ENCODE measurements at places on chromosomes 1 and 21. TPM values are rescaled to one million over a fixed set of nuclear protein-coding genes. Genes with fewer than 3 reads are reported as not detected.

The LEPROT gene
- 15.5 TPM for total RNA-seq

The AIM2 gene
- total RNA-seq: 103 TPM

The BECN2 gene
- not detected for total RNA-seq

The TRIM46 gene
- 8.6 TPM for total RNA-seq

GRCh38 chr1:174812016-174812415, 187.7 kb upstream of the CACYBP start:
- DNase-seq: no peak
- no peaks in the 10 kb centered on the region for H3K27me3 ChIP-seq
- peaks cover 4% of the 10 kb centered on the region for H3K36me3 ChIP-seq

GRCh38 chr1:69403756-69404320, 163.9 kb upstream of the LRRC7 start:
- no peaks in the 10 kb centered on the region for H3K27me3 ChIP-seq
- H3K36me3 ChIP-seq: no peaks in the 10 kb centered on the region
- no peak overlapping the region for H3K4me3 ChIP-seq
- no peaks in the 10 kb centered on the region for H3K4me1 ChIP-seq
- no peak overlapping the region for H3K27ac ChIP-seq
- DNase-seq: no peak
